ENCODE measurements at places on chromosomes 12 and 14. TPM values are rescaled to one million over a fixed set of nuclear protein-coding genes. Genes with fewer than 3 reads are reported as not detected.
A peak's percentile ranks its signal among the peaks of the same experiment; 100 is the strongest.

DNA sequence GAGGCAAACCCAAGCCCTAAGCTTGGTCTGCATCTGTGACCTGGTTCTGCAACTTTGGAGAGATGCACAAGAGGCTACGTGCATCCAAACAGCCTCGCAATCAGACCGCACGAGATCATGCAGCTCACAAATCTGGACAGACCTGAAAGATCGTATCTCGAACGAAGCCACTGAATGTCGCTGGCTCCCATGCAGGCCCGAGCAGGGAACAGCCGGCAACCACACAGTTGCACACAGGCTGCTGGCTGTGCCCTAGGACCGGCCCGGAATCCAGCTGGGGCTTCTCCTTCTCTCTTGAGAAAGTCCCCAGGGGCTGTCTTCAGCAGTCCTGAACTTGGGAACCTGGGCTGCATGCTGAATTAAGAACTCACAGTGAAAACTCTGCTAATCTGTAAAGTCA, 27.9 kb downstream of the WNT5B start:
- no peak for DNase-seq
- H3K4me1 ChIP-seq, result peaks cover 26% of the 10 kb centered on the region
- H3K27me3 ChIP-seq, result no peaks in the 10 kb centered on the region
- H3K36me3 ChIP-seq, result no peaks in the 10 kb centered on the region
- peak overlapping the region; percentile 89 for H3K27ac ChIP-seq

DNA sequence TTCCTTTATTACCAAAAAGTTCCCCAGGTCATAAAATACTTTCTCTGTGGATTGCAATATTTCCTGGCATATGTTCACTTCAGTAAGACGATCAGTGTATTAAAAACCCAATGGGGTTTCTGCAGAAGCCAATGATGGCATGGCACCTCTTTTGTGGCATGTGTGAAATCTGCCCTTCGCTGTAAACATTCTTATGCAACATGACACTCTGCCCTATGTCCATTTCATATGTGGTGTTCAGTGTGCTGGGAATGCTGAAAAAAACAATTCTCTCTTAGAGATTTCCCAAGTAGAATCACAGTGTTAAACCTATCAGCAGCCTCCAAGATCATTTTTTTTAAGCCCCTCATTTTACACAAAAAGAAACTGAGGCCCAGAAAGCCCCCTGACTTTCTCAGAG, 2.3 kb upstream of the MYBPC1 start:
- DNase-seq, result no peak
- no peak overlapping the region for H3K4me3 ChIP-seq
- no peaks in the 10 kb centered on the region for H3K36me3 ChIP-seq
- H3K4me1 ChIP-seq, result peaks cover 6% of the 10 kb centered on the region
- no peaks in the 10 kb centered on the region for H3K27me3 ChIP-seq

DNA sequence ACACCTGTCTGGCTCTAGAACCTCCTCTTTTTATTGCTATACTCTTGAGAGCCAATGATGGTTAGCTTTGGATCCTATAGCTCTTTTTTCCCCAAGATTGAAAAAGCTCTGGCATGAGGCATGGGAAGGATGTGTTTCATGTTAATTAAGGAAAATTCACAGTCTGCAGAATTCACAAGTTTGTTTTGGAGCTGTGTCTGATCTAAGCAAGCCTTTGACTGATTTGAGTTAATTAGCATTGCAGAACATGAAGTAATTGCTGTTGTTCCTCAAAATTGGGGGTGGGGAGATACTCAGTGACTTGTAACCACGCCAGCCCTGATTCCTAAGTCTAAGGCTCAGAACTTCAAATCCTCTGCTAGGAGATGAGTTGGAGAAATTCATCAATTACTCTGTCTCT, 205.0 kb downstream of the SUDS3 start:
- DNase-seq, result no peak
- no peak overlapping the region for H3K27ac ChIP-seq
- no peak overlapping the region for H3K4me3 ChIP-seq

DNA sequence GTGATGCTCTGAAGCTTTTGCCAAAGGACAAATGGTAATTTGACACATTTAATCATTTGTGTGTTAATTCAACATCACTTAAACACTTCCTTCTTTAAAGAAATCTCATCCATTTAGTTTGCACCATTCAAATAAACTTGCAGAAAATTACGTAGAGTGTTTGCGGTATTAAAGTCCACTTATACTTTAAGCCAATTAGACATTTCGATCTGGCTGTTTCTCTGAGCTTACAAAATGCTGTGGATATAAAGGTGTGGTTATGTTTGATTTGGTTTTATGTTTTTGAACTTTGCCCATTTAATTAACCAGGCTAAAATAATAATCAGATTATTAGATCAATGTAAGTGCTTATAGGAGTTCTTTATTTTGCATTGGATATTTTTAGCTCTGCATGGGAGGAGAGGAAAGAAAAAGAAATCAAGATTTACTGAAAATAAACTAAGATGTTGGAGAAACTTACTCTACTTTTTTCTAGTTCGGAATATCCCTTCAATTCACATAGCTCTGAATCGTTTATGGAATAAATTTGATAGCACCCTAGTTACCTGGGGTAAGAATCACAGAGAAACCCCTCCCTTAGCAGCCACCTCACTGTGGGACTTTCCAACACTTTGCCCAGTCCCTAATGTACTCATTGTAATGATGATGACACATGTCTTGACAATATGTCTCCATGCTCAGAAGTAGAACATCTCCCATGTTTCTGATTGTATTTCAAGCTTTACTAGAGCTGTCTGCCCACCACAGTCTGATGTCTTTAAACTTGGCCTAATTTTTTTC, 268.0 kb downstream of the BTG1 start:
- peak; percentile 63 for DNase-seq
- H3K27ac ChIP-seq, result peak overlapping the region; percentile 75
- no peaks in the 10 kb centered on the region for H3K27me3 ChIP-seq
- H3K4me3 ChIP-seq, result no peak overlapping the region
- H3K4me1 ChIP-seq, result peaks cover 6% of the 10 kb centered on the region
- H3K36me3 ChIP-seq, result no peaks in the 10 kb centered on the region

GRCh38 chr12:107533218-107533617, 152.4 kb upstream of the PWP1 start:
- DNase-seq, result no peak
- H3K4me3 ChIP-seq, result no peak overlapping the region
- no peak overlapping the region for H3K27ac ChIP-seq
- no peaks in the 10 kb centered on the region for H3K27me3 ChIP-seq

DNA sequence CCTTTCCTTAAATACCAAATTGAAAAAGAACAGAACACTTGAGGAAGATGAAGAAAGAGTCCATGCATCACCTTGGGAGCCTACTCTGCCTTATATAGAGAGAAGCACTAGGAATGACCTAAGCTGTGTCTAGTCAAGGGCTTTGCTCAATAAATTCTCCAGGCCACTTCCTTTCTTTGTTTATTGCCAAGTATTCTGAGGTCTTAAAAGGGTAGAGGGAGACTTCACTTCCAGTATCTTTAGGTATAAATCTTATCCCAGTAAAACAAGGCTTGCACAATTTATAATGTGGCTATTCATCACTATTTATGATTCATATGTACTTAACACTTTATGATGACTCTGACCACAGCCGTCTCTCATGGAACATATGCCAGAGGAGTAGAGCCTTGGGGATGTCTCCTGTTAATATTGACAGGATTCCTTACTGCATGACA, 85.1 kb upstream of the ARHGAP5 start:
- no peak overlapping the region for H3K27ac ChIP-seq
- DNase-seq, result no peak
- H3K4me1 ChIP-seq, result no peaks in the 10 kb centered on the region
- H3K4me3 ChIP-seq, result no peak overlapping the region
- H3K36me3 ChIP-seq, result no peaks in the 10 kb centered on the region

- H3K4me1 ChIP-seq, result peaks cover 66% of the 10 kb centered on the region
- H3K36me3 ChIP-seq, result no peaks in the 10 kb centered on the region
- H3K27me3 ChIP-seq, result no peaks in the 10 kb centered on the region
Observed at GRCh38 chr14:69625299-69626131, 14.1 kb downstream of the SUSD6 start.

- H3K27ac ChIP-seq, result peak overlapping the region; percentile 78
- no peaks in the 10 kb centered on the region for H3K36me3 ChIP-seq
- peak; percentile 94 for DNase-seq
- no peak overlapping the region for H3K4me3 ChIP-seq
- H3K27me3 ChIP-seq, result no peaks in the 10 kb centered on the region
Observed at GRCh38 chr14:99552572-99553216, 51.3 kb downstream of the CCDC85C start.

- no peak overlapping the region for H3K27ac ChIP-seq
- DNase-seq, result no peak
- H3K4me1 ChIP-seq, result no peaks in the 10 kb centered on the region
- H3K27me3 ChIP-seq, result no peaks in the 10 kb centered on the region
Observed at GRCh38 chr14:46034305-46034704, 617.3 kb downstream of the RPL10L start.

- H3K27me3 ChIP-seq, result no peaks in the 10 kb centered on the region
- H3K4me3 ChIP-seq, result no peak overlapping the region
- H3K27ac ChIP-seq, result no peak overlapping the region
- H3K4me1 ChIP-seq, result no peaks in the 10 kb centered on the region
- no peak for DNase-seq
Observed at GRCh38 chr14:23438101-23438971, 2.9 kb upstream of the MYH7 start.

Gene TPCN1
- 48.4 TPM for total RNA-seq

All from stomach (tissue), 19 donors.